Common myeloid progenitor, CD34-positive (primary cell): ENCODE measurements at places on chromosomes 4 and X.

GRCh38 chrX:100652266-100652665 lies 8.3 kb downstream of the SRPX2 start:
- DNase-seq, result no peak

- DNase-seq, result peak; percentile 7
These were observed 18.3 kb downstream of the CD99L2 start for GRCh38 chrX:150879855-150880807.

- DNase-seq, result peak; percentile 38
These were observed 277.6 kb downstream of the BCOR start for GRCh38 chrX:39819921-39820849.

- DNase-seq, result no peak
These were observed 60.0 kb upstream of the RAPGEF2 start for GRCh38 chr4:159042868-159043267.

- no peak for DNase-seq
These were observed 178.3 kb upstream of the GYPA start for GRCh38 chr4:144318797-144319196.

DNA sequence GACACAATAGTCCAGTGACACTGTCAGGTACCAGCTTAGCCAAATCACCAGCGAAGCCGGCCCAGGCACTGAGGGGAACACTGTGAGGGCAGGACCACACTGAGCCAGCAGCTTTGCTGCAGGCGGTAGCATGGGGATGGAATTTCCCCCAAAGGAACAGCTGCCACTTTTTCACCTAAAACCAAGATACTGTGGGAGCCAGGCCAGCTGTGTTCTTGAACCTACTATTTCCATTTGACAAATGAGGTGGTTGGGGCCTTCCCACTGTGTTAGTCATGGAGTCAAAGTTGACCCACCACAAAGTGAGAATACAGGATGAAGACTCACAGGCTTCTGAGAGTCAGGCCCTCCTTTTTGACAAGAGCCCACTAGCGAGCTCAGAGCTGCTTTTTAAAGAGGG lies 70.7 kb upstream of the SH3RF1 start:
- DNase-seq, result no peak

GRCh38 chr4:47926667-47927258 lies 12.4 kb upstream of the NFXL1 start:
- peak; percentile 75 for DNase-seq

- peak; percentile 56 for DNase-seq
These were observed 770 bp downstream of the SMAD1 start for GRCh38 chr4:145482209-145483037.

GRCh38 chr4:81642543-81642942 lies 170.8 kb upstream of the RASGEF1B start:
- DNase-seq, result no peak

- no peak for DNase-seq
These were observed 331.9 kb downstream of the PACRGL start for GRCh38 chr4:21032089-21032645.

GRCh38 chrX:37846141-37846540 lies 1.2 kb downstream of the DYNLT3 start:
- peak; percentile 41 for DNase-seq

DNA sequence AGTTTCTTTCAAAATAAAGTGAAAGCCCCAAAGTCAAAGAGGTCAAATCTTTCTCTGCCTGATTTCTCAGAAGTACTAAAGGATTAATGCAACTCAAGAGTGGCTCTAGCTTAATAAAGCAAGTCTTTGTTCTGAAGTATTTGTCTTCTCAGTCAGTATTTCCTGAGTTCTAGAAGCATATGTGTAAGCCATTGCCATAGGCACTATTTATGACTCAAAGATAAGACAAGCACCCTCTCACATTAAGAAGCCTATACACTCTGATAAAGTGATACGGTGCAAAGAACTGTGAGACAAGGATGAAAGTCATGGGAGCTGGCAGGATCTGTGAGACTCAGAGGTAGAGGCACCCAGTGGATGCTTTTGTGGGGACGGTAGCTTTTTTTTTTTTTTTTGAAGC lies 60.9 kb downstream of the AASDH start:
- DNase-seq, result no peak

DNA sequence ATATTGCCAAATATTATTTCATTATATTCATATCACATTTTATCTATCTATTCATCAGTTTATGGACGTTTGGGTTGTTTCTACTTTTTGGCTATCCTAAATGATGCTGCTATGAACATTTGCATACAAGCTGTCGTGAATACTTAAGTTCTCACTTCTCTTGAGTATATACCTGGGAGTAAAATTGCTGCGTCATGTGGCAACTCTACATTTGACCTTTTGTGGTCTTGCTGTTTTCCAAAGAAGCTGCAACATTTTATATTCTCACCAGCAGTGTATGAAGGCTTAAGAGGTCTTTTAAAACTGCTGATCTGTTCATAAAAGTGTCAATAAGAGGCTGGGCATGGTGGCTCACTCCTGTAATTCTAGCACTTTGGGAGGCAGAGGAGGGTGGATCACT lies 5.8 kb downstream of the PYURF start:
- no peak for DNase-seq

DNA sequence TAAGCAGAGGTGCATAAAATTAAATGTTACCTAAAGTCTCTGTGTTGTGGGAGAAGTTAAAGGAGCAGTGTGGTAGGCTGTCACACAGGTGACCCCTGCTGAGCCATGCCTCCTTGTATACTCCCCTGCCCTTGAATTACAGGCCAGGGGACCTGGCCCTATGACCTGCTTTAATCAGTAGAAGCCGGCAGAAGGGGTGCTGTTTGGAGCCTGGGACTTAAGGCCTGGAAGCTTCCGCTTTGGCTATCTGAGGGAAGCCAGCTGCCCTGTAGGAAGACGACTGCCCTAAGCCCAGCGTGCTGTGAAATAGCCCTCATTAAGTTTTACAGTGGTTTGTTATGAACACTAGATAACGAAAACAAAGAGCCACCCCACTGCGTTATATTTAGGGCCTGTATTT lies 34.1 kb downstream of the SPINK2 start:
- DNase-seq, result no peak

DNA sequence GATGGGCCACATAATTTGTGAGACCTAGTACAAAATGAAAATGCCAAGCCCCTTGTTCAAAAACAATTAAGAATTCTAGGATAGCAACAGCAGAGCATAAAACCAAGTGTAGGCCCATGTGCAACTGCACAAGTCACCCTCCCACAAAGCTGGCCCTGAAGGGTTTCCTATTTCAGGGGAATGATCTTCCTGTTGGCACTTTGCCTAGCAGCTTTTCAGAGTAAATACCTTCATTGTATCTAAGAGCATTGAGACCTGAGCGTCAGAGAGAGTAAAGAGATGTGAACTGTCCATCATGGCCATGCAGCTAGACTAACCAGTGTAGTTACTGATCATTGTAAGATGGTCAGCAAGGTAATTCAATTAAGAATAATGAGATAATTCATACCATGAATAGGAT lies 113.6 kb downstream of the CNKSR2 start:
- no peak for DNase-seq

DNA sequence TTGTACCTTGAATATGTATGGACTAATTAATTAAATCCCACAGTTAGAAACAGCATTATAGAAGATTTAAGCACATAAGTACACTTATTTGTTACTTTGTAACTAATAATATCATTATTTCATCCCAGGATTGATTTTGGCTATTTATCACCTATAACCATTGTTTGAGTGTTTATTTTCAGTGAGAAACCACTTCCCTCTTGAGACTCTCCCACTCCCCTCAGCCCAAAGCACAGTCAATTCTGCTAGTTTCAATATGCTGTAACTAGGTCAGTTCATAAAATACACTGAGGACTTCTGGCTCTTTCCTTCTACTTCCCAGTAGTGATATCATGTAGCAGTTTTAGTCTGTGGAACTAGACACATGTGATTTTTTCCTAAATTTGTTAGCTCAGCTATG lies 16.3 kb downstream of the OFD1 start:
- DNase-seq, result no peak

- no peak for DNase-seq
These were observed 80.6 kb downstream of the FBXW7 start for GRCh38 chr4:152455311-152455710.

DNA sequence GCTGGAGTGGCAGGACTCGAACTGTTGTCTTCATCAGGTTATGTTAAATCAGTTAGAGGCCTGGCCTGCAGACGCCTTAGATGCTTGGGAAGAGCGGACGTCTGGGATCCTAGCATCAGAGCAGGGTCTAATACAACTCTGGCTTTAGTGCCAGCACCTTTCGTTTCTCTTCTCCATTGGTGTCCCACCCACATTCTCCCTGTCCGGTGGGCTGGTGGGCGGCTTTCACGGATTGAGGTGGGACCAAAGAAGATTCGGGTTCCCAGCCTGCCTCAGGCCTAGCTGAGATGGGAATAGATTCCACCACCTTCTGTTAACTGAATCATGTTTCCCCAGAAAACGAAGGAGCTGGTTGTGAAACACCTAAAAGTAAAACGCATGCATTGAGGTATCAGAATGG lies 939 bp downstream of the PDK3 start:
- DNase-seq, result no peak

DNA sequence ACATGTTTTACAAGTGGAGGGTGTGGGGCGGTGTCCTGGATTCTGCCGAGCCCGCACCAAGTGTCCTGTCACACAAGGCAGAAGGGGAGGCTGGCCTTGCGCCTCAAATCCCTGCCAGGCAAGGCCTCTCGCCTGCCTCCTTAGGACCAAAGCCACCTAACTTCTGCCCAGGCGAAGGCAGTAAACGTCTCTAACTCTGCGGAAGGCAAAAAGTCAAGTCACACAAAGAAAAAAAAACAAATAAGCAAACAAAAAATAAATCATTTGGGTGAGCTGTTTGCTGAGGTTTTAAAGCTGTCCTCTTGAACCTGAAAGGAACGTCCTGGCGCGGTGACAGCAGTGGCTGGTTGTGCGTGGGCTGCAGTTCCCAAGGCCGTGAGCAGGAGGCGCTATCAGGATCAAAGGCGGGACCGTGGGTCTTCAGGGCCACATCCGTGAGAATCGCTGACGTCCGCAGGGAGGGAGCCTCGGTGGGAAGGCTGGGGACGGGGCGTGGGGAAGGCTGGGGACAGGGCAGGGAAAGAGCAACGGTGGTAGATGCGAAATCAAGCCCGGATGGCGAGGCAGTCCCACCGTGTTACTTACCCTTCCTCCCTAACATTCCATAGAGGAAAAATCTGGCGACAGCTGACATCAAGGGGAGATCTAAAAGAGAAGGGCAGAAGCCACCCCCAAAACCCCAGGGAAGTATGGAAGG lies 99.1 kb downstream of the TRAPPC11 start:
- DNase-seq, result no peak

GRCh38 chrX:34716302-34716701 lies 59.2 kb upstream of the TMEM47 start:
- no peak for DNase-seq

GRCh38 chr4:87824352-87824751 lies 8.4 kb upstream of the MEPE start:
- DNase-seq, result no peak

- DNase-seq, result no peak
These were observed 957 bp downstream of the PPP2R2C start for GRCh38 chr4:6471307-6472007.

- no peak for DNase-seq
These were observed 314.9 kb upstream of the TEX13C start for GRCh38 chrX:125004799-125005198.

DNA sequence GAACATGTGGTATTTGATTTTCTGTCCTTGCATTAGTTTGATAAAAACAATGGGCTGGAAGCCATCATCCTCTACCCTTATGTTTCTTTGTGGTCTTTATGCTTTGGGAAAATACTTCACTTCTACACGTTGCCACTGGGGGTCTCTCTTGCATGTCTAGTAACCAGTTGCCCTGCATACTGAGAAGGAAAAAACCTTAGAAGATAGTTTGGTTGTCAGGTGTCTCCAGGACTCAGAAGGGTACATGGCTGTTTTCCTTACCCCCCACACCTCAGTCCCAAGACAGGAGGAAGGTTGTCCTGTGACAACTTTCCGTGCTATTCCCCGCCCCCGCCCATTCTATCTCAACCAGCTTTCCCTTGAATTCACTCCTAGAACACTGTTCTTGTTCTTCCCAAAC lies 62.1 kb upstream of the LANCL3 start:
- no peak for DNase-seq

GRCh38 chr4:117971403-117971802 lies 62.9 kb upstream of the NDST3 start:
- DNase-seq, result no peak

GRCh38 chr4:186812592-186812991 lies 88.9 kb upstream of the FAT1 start:
- DNase-seq, result no peak

DNA sequence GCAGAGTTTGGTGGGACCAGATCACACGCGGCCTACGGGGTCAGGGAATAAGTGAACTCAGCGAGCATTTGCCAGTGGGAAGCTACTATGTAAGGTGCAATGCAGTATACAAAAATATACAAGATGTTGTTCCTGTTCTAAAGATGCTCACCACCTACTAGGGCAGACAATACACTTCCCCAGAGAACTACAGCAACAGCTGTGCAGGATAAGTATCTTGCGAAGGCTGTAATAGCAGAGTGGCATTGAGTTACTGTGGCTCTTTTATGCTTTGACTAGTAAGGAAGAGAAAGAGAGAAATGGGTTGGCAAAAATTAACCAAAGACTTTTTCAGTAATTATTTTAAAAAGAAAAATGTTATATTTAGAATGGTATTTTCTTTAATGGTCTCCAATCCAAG lies 61.2 kb downstream of the CDS1 start:
- no peak for DNase-seq

DNA sequence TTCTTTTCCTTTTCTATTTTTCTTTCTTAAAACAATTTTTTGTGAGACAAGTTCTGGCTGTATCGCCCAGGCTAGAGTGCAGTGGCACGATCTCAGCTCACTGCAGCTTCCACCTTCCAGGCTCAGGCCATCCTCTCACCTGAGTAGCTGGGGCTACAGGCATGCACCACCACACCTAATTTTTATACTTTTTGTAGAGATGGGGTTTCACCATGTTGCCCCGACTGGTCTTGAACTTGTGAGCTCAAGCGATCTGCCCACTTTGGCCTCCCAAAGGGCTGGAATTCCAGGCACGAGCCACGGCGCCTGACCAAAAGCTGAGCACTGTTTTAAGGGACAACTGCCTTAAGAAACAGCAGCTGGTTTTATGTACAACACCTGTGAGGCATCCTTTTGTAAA lies 9.3 kb upstream of the NAT8L start:
- no peak for DNase-seq

- DNase-seq, result no peak
These were observed 103.3 kb upstream of the FAT1 start for GRCh38 chr4:186826846-186827533.

- DNase-seq, result no peak
These were observed 825.6 kb upstream of the INTU start for GRCh38 chr4:126807132-126807531.

- DNase-seq, result no peak
These were observed 134.5 kb upstream of the TLL1 start for GRCh38 chr4:165738571-165738970.
